ENCODE measurements at places on chromosomes 12 and 14. TPM values are rescaled to one million over a fixed set of nuclear protein-coding genes. Genes with fewer than 3 reads are reported as not detected.

The IFNG-AS1 gene
- not detected for total RNA-seq

The CCDC85C gene
- total RNA-seq: 0.77 TPM

The RNU4-1 gene
- under 0.01 TPM for total RNA-seq

The DCN gene
- total RNA-seq: 2,317 TPM

The CD163 gene
- total RNA-seq: not detected

The RASAL1 gene
- not detected for total RNA-seq

The RTN1 gene
- 0.35 TPM for total RNA-seq

The HSPA2 gene
- total RNA-seq: 23.0 TPM

The NPC2 gene
- 444 TPM for total RNA-seq

The OR6S1 gene
- not detected for total RNA-seq

The THAP2 gene
- 1.4 TPM for total RNA-seq

The RARG gene
- total RNA-seq: 57.0 TPM

The CLEC4C gene
- not detected for total RNA-seq

The PLA2G1B gene
- not detected for total RNA-seq

All from pericardium fibroblast (primary cell).